ENCODE measurements at places on chromosomes 11 and 22.

GRCh38 chr11:94794287-94795168 is 26.4 kb downstream of the AMOTL1 start:
- DNase-seq: peak; percentile 33

- DNase-seq: peak; percentile 33
These were observed 34.1 kb downstream of the LMO1 start for GRCh38 chr11:8229299-8230177.

- peak; percentile 41 for DNase-seq
These were observed 21.9 kb downstream of the NEAT1 start for GRCh38 chr11:65444314-65445051.

GRCh38 chr11:26507229-26507628 is 64.8 kb downstream of the MUC15 start:
- no peak for DNase-seq

- no peak for DNase-seq
These were observed 23.1 kb downstream of the CSF2RB start for GRCh38 chr22:36936362-36937116.

GRCh38 chr11:69918231-69918937 is 99.2 kb upstream of the FGF3 start:
- no peak for DNase-seq

GRCh38 chr22:44627521-44628139 is 74.4 kb upstream of the PRR5 start:
- no peak for DNase-seq

GRCh38 chr11:114059278-114059983 is at the start of gene ZBTB16:
ZBTB16 (plus strand) TSS chr11:114059711; CDS start chr11:114063301, 3,590 bp downstream.
- peak; percentile 94 for DNase-seq

- no peak for DNase-seq
These were observed 266.0 kb upstream of the B3GAT1 start for GRCh38 chr11:134677891-134678551.

DNA sequence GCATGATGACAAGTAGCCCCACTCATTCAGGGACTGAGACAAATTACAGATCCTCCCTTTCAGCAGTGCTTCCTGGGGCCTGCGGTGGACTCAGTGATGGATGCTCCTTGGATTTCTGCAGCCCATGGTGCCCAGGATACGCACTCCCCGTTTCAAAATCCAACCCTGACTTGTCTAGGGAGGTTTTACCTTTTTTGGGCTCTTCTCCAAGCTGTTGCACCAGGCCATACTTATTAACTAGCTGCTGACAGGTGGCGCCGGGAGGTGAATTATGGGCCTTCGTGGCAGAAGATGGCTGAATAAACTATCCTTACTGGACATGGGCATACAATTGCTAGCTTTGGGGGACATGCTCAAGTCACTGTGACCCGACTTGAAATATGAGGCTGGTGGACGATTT is 324.3 kb upstream of the SYN3 start:
- no peak for DNase-seq

DNA sequence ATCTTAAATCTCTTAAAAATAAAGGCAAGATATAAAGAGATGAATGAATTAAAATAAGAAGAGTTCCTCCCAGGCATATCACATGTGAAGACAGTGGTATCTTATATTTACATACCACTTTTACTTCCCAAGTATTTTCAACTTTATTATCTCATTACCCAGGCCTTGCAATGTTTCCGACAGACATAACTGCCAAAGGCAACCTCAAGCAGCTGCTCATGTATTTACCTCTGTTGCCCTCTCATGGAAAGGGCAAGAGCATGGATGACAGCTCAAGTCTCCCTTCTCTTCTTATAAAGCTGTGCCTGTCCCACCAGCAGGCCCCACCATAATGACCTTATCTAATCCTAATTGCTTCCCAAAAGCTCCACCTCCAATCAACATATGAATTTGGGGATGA is 894.2 kb downstream of the NTM start:
- DNase-seq: no peak

- no peak for DNase-seq
These were observed 139.8 kb upstream of the MTNR1B start for GRCh38 chr11:92829671-92830070.

DNA sequence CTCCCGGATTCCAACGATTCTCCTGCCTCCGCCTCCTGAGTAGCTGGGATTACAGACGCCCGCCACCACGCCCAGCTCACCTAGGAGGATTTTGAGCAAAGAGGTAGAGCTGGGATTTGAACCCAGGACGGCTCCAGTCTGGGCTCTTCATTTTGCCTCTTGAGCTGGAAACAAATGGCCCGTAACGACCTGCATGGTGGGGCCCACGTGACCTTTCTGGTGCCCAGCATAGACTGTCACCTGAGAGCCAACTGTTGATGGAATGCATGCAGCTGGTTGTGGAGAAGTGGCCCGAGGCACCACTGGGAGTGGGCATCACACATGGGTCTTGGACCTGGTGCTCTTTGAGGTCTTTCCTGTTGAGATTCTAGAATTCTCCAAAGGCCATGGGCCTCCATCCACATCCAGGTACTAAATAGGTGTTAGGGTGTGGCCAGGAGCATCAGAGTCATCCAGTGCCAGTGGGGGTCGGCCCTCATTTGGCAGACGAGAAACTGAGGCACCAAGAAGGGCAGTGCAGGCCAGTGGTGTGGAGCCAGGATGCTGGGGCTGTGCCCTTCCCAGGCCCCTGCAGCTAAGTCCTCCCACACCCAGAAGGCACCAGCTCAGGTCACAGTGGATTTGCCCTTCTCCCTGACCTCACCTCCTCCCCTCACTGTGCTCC is 3.9 kb downstream of the ATF4 start:
- DNase-seq: no peak

DNA sequence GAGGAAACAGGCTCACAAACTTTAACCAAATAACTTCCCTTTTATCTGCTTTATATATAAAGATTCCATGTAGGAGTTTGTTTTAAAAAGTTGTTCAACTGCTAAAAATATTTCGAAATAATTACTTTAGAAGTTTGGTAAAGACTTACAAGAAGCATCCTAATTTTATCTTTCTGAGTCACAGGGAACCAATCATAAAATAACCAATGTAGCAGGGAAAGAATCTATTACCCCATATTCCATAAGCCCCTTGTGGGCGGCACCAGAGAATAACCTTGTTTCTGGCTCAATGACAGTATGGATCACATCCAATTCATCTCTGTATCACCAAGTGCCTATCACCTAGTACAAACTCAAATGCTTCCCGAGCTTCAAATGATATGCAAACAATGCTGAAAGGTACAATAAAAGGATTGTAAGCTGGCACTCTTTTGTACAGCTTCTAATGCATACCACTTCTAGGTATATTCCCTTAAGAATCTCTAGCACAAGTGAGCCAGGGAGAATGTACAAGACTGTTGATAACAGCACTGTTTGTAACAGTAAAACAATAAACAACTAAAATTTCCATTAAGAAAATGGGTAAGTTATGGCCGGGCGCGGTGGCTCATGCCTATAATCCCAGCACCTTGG is 158.4 kb downstream of the ATG16L2 start:
- DNase-seq: no peak

DNA sequence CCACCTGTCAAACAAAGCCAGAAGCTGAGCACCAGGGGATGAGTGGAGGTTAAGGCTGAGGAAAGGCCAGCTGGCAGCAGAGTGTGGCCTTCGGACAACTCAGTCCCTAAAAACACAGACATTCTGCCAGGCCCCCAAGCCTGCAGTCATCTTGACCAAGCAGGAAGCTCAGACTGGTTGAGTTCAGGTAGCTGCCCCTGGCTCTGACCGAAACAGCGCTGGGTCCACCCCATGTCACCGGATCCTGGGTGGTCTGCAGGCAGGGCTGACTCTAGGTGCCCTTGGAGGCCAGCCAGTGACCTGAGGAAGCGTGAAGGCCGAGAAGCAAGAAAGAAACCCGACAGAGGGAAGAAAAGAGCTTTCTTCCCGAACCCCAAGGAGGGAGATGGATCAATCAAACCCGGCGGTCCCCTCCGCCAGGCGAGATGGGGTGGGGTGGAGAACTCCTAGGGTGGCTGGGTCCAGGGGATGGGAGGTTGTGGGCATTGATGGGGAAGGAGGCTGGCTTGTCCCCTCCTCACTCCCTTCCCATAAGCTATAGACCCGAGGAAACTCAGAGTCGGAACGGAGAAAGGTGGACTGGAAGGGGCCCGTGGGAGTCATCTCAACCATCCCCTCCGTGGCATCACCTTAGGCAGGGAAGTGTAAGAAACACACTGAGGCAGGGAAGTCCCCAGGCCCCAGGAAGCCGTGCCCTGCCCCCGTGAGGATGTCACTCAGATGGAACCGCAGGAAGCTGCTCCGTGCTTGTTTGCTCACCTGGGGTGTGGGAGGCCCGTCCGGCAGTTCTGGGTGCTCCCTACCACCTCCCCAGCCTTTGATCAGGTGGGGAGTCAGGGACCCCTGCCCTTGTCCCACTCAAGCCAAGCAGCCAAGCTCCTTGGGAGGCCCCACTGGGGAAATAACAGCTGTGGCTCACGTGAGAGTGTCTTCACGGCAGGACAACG is 11.7 kb downstream of the CXCR5 start:
- DNase-seq: no peak

DNA sequence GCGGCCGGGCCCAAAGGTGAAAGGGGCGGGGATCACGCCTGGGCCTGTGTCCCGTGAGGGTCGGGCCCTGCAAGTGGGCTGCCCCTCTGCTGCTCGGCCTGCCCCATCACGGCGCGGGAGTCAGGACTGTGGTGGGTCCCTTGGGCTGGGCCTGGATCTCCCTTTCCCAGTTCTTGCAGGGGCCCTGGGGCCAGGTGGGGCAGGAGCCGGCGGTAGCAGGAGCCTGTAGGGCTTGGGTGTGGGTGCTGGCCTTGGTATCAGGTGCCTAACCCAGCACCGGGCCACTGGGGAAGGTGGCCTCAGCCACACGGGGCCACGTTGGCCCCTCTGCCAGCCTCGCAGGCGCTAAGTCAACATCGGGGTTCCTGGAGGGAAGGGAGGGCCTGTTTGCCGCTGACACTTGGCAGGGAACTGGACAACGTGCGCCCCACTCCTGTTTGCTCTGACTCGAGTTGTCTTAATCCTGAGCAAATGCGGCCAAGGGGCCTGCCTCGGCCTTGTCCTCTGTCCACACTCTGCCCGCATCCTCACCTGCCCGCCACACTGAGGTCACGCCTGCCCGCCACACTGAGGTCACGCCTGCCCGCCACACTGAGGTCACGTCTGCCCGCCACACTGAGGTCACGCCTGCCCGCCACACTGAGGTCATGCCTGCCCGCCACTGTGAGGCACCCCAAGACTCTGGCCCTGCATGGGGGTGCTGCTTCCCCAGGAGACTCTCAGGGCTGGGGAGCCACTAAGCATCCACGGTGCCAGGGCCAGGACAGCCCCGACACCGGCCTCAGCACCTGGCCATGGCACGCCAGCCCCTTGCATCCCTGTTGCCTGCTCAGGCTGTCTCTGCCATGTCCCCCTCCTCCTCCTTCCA is 14.2 kb upstream of the MUC5B start:
- DNase-seq: no peak

DNA sequence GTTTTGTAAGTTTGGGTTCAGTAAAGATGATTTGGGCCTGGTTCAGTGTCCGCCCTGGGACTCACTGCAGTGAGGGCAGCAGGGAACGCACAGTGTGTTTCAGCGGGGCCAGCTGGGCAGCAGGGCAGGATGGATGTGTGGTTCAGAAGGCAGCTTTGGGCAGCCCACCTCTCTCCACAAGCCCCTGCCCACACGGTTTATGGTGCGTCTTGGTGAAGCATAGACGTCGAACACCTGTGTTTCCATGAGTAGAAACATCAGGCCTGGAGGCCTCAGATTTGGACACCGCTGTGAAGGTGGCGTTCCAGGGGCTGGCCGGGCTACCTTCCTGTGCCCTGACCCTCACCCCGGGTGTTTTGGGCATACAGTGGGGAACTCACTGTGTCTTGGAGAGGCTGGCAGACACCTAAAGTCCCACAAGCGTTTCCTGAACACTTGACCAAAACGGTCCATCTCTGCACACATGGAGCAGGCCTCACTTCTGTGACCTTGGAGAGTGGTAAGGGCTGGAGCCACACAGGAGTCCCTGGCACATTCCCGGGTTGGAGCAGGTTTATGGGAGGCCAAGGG is 59.0 kb downstream of the ST14 start:
- no peak for DNase-seq

Data from cardiac muscle cell (in vitro differentiated cells and primary cell).